ENCODE measurements at places on chromosomes 4 and X.

DNA sequence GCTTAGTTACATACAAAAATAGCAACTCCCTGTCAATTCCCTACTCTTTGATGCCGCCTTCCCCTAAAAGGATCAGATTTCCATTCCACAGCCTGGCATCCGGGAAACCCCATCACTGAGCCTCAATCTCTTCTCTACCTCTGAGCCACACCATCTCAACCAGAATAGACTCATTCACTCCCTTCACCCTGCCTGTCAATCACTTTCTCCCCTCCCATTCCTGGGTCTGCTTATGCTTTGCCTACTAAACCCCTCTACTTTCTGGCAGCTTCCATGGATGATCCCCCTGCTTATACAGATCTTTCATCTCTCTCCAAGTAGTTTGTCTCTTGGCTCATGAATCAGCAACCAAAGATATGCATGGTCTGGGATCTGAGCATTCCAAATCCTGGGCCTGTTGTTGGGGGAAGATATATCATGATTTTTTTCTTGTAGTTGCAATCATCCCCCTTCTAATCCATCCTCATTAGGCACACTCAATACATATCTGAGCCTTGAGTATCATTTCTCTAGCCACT lies 2.6 kb downstream of the AMER1 start:
- DNase-seq, result no peak

- DNase-seq, result no peak
Measured at GRCh38 chr4:42713391-42713790, 56.5 kb upstream of the ATP8A1 start.

- no peak for DNase-seq
Measured at GRCh38 chrX:3541336-3541735, 172.1 kb downstream of the PRKX start.

DNA sequence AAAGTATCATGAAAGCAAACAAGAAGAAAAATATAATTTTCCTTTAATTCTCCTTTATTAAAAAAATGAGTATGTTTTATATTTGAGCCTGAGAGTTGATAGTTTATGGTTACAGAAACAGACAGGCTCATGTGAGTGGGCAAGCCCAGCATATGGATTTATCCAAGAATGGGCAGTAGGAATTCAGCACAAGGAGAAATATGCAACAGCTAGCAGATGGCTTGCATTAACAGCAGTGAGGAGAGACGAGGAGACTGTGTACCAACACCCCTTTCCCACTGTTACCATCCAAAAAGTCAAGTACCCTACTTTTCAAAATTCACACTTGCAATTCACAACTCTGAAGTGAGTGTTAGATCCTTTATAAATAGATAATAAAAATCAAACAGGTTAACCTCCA lies 1760.2 kb upstream of the TENM3 start:
- DNase-seq, result no peak

DNA sequence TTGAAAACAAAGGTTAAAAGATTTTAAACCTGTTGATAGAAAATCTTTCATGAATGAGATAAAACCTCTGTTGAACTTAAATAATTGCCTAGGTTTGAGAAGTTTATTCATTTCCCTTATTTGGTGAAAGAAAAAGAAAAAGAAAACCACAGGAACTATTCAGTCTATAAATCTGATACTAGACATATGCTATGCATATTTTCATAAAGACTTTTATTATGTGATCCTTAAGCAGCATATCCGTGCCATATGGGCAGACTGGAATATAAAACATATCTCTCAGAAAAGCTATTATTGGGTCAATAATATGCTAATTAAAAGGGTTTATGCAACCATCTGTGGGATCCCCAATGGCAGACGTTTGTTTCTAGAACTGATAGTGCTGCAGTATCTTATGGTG lies 178.7 kb downstream of the RASL11B start:
- no peak for DNase-seq

GRCh38 chrX:38754818-38755718 lies 46.2 kb upstream of the MID1IP1 start:
- DNase-seq, result no peak

DNA sequence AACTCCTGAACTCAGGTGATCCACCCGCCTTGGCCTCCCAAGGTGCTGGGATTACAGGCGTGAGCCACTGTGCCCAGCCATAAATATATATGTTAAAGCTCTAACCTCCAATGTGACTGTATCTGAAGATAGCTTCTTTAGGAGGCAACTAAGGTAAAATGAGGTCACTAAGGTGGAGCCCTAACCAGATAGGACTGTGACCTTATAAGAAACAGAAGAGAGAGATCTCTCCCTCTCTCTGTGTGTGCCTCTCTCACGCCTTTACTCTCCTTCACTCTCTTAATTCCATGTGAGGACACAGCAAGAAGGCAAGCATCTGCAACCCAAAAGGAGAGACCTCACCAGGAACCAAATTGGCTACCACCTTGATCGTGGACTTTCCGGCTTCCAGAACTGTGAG lies 926 bp upstream of the MAGIX start:
- no peak for DNase-seq

GRCh38 chr4:60911127-60911526 lies 289.0 kb upstream of the ADGRL3 start:
- DNase-seq, result no peak

- DNase-seq, result no peak
Measured at GRCh38 chr4:128770807-128771206, 38.7 kb upstream of the JADE1 start.

DNA sequence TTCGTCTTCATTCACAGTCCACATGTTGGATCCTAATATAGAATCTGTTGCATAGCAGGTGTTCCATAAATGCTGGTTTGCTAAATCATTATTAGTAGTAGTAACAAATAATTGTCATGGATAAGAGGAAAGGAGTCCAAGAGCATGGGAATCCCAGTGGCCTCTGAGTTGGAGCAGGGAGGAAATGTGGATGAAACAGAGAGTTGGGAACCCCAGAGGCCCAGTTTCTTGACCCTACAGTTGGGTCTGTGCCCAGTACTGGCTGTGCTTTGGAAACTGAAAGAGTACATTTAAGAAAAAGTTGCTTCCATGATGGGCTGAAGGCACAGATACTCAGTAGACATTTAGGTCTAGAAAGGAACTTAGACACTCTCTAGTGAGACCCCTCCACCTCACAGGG lies 149.4 kb upstream of the PSAPL1 start:
- DNase-seq, result no peak

DNA sequence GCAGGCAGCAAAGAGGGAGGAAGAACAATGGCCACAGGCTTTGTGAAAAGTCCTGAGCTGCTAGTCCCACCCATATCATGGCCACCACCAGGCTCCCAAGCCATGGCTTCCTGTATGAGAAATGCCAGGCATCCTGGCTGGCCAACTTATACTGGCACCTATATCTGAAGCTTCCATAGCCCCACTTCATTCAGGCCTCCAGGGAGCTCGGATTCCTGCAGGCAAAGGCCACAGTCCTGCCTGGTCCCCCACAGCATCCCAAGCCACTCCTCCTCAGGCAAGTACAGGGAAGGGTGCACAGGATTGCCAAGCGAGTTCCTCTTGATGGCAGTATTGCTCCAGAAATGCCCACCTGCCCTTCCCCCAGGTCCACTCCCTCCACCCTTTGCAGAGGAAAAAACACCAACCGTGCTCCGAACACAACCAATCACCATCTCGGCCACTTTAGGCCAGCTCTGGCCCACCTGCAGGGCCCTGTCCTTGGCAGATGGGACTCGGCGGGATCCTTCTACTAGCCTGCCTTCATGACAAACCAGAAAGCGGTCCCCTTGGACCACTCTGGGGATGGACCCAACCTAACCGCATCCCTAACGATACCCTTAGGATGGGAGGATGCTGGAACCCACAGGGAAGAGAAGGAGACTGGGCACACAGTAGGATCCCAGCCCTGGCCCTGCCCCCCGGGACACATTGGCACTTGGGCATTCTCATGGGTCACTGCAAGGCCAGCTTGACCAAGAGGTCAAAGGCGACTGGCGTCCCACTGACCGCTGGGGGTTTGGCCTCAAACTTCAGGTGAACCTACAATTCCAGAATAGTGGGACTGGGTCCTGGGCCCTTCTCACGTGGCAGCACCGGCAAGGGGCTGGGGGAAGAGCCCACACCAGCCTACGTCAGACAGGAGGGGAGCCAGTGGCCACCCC lies 220.4 kb upstream of the AGTR2 start:
- no peak for DNase-seq

DNA sequence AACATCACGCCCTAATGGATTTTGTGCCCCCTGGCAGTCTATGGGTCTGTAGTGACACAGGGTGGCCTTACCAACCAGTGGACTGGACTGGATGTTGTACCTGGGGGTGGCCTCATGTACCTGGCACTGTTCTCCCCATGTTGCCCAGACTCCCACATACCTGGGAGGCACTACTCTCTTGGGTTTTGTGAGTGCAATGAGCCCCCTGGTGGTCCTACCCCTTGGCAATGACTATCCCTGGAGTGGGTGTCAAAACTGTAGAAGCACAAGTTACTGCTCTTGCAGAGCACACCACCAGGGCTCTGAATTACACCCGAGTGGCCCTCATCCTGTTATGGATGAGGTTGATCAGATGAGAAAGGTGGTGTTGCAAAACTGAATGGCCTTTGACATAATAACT lies 57.8 kb upstream of the CCDC149 start:
- no peak for DNase-seq

DNA sequence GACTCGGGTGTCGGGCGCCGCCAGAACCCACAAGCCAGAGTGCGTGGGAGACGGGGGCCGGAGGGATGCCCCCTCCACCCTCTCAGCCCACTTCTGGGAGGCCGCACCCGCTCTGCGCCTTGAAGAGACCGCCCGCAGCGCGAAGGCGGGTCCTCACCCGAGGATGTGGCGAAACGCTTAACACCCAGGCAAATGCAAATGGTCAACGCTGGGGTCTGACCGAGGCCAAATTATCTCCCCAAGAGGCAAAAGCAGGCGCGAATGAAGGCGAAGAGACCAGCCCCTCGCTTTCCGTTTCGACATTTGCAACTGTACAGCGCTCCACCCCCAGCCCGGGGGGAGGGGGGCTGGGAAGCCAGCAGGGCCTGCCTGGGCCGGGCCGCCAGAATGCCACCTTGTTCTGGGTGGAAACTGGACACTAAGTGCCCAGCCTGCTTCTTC lies 137.7 kb upstream of the ZIC3 start:
- DNase-seq, result no peak

DNA sequence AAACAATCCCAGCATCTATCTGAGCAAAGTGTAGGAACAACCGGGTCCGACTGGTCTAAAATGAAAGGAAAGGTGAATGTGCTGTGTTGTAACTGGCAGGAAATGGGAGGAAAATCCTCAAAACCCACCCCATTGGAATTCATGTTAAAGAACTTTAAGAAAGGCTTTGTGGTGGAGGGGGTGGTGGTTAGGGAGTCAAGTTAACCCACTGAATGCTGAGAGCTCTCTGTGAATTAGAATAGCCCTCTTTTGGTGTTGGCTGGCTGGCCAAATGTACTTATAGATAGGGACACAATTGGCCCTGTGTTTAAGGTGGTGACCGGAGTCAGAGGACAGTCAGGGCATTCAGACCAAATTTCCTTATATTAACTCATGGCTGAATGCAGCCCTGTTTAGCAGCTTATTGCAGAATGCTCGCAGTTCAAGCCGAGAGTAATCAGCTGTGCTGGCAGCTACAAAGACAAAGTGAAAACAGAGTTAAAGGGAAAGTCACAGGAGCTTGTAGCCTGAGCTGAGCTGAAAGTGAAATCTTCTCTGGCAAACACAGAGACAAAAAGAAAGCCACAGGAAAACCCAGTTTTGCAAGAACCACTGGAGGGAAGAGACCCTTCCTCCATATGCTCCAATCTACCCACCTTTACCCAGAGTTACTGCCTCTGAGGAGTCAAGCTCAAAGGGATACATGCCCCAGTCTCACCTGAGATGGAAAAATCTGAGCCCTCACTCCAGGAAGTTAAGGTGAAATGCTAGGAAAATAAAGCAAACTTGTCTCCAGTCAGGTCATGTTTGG lies 38.5 kb upstream of the UGT2B7 start:
- DNase-seq, result no peak

- no peak for DNase-seq
Measured at GRCh38 chr4:75514949-75515612, 808 bp downstream of the THAP6 start.

DNA sequence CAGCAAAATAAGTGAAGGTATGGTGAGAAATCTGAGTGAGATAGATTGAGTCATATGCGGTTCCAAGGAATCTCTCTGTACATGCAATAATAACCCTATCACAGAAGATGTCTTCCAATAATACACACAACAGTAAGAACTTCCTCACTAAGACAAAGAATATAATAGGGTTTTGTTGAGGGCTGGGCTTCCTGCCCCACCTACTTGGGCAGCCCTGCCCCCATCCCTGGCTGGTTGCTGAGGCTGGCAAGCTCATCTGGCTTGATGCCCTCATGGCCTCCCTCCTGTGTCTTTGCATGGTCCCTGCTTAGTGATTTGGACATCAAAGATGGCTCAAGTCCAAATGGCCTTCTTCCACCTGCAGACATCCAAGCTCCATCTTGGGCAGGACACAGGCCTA lies 2.7 kb downstream of the GEMIN8 start:
- no peak for DNase-seq

- peak; percentile 36 for DNase-seq
Measured at GRCh38 chrX:39162322-39162735, 361.1 kb downstream of the MID1IP1 start.

DNA sequence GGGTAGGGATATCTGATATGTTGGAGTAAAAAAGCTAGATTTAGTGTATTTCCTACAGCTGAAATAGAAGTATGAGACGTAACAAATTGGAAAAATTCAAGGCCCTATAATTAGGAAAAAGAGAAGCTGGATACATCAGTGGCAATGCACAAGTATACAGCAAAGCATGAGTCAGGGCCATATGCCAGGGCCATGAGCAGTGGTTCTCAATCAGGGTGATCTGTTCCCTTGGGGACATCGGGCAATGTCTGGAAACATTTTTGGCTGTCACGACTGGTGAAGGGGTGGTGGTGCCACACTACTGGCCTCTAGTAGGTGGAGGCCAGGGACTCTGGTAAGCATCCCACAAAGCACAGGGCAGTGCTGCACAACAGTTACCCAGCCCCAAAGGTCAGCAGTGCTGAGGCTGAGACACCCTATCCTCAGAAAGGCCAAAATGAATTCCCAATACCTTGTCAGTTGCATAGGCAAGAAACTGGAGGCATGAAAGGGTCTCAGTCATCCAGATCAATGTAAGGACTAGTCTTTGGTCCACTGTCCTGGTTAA lies 36.8 kb upstream of the NAP1L5 start:
- DNase-seq, result no peak

DNA sequence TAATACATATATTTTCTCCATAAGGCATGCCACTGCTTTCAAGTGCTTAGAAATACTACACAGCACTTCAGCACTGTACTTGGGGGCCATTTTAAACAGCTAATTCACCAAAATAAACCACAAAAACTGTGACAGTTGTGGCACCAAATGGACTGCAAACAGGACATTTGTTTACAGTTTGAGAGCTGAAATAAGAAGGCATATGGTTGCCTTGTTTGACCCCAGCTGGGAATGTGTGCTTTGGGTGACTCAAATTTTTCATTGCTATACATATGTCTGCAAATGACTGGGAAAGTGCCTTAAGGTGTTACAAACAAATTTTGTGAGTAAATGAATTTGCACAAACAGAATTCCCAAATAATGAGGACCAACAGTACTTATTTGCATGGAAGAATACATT lies 124.2 kb downstream of the BANK1 start:
- no peak for DNase-seq

- no peak for DNase-seq
Measured at GRCh38 chr4:169154121-169154520, 116.6 kb downstream of the SH3RF1 start.

GRCh38 chr4:117700111-117700892 lies 334.0 kb upstream of the NDST3 start:
- no peak for DNase-seq
